ENCODE measurements at places on chromosomes 2 and 18.

DNA sequence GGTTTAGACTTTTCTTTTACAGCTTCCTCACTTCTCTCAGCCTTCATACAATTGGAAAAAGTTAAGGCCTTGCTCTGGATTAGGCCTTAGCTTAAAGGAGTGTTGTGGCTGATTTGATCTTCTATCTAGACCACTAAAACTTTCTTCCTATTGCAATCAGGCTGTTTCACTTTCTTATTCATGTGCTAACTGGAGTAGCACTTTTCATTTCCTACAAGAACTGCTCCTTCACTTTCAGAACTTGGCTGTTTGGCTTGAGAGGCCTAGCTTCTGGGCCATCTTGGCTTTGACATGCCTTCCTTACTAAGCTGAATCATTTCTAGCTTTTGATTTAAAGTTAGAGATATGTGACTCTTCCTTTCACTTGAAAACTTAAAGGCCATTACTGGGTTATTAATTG, 114.3 kb downstream of the ARHGEF4 start:
- DNase-seq: peak; percentile 1

GRCh38 chr2:210673117-210673516, 116.7 kb downstream of the CPS1 start:
- no peak for DNase-seq

DNA sequence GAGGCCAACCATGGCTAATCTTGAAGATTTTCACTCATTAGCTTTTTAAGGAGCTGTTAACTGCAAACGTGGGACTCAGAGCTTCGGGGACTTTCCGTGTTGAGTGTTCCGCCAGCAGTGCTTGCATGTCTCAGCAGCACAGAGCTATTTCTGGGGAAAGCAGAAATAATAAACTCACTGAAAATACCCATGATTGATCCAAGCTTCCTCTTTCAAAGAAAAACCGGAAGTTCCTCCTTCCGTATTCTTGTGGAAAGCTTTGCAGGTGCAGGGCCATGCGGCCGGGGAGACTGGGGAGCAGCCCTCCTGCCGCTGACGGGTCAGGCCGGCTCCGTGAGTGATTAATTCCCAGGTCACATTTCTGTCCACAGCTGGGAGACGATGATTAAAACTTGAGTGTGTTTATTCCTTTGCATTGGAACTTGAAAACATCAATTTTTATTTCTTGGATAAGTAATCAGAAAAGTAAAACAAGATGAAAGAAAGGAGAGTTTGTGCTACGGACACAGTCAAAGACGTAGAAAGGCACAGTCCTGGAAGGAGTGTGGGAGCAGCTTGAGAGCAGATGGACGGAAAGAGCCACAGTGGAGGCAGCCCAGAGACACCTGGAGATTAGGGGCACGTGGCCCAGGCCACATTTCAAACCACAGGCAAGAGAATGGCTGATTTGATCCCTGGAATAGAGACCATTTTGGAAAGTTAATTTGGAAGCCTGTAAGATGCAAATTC, 54.2 kb upstream of the CTDP1 start:
- peak; percentile 97 for DNase-seq

DNA sequence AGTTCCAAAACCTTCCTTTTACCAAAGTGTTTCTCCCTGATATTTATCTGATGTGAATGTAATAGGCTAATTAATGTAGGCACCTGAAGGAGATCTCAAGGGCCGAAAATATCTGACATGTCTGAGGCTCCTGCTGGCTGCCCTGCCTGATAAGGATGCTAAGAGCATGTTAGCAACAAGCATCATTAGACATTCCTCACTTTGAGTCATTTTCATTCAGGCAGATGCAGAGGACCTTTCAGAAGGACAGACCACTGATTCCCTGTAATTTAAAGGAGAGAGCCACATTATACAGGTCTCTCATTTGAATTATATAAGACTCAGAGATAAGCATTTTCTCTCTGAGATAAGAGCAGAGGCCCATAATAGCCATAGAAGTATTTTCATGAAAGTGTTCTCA, 222.4 kb upstream of the NCKAP5 start:
- no peak for DNase-seq

GRCh38 chr2:20583425-20583881, 67.4 kb downstream of the HS1BP3 start:
- DNase-seq: no peak

DNA sequence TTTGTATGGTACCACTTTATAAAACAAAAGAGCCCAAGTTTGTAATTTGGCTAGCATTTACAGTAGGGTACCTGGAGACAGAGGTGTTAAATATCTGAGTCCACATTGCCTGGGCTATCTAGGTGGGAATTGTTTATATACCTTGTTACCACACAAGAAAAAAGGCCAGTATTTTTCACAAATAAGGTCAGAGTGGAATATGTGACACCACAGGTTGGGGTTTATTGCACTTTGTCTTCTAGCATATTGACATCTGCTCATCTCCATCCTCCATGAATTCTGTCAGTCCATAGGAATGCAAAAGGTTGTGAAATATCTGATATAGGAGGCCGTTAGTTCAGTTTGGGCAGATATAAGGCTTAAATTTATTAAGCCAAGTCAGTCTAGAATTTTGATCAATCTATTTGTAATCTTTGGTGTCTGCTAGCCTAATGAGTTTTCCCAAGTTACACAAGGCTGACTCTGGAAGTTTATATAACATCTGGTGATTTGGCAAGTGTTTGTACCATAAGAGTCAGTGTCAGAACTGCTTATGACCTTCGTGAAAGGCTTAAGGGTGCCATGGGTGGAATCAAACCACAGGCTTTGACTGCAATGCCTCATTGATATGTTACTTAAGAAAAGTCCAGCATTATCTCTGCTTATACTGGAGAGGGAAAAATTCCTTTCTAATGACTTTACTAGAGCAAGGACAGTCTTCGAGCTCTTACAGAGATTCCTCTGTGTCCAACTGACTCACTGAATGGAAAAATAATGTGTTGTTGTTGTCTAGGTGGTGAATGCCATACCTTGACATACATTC, 11.3 kb upstream of the DPP4 start:
- DNase-seq: no peak

GRCh38 chr2:202883987-202884675, 12.6 kb upstream of the ICA1L start:
- DNase-seq: peak; percentile 7

GRCh38 chr18:80157708-80158343, 48.8 kb downstream of the ADNP2 start:
- DNase-seq: peak; percentile 72

- no peak for DNase-seq
These were observed 166.9 kb downstream of the GLI2 start for GRCh38 chr2:120902592-120902991.

DNA sequence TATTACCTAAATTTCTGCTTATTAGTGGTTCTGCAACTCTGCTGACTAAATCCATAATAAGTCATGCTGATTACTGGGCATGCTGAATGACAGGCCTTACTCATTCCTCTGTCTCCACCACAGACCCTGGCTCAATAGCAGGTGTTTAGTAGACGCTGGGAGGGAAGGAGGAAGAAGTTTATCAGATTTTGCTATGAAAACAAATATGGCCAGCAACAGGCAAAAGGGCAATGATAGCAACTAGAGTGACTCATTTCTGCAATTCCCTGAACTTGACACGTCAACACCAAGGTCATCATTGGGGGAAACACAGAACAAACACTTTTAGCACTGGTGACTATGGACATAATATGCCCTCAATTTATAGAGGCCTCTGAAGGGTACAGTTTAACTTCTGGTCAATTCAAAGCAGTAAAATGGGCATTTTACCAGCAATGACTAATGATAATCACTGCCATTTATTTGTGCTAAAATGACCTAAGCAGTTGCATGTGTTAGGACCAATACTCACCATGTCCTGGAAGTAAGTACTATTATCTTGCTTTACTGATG, 35.2 kb downstream of the TMEM163 start:
- peak; percentile 89 for DNase-seq

- DNase-seq: no peak
These were observed 144.5 kb downstream of the USP34 start for GRCh38 chr2:61326423-61326822.

- peak; percentile 74 for DNase-seq
These were observed 42.4 kb downstream of the HK2 start for GRCh38 chr2:74876081-74876886.

DNA sequence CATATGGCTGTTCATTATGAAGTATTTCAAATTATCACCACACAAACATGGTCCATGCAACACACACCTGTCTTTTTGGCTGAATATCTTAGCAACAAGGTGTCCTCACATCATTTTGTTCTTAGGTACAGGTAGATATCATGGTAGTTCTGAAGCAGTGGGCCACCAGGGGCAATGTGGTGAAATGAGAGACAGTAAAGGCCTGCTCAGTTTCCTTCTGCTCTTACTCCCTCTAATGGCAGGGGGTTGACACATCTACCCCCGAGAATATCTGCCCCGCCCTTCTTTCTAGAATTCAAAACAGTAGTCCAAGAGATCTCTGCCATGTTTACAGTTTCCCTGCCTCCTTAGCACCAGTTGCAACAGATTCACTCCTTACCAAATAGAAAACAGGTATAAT, 147.0 kb upstream of the KLHL14 start:
- no peak for DNase-seq

DNA sequence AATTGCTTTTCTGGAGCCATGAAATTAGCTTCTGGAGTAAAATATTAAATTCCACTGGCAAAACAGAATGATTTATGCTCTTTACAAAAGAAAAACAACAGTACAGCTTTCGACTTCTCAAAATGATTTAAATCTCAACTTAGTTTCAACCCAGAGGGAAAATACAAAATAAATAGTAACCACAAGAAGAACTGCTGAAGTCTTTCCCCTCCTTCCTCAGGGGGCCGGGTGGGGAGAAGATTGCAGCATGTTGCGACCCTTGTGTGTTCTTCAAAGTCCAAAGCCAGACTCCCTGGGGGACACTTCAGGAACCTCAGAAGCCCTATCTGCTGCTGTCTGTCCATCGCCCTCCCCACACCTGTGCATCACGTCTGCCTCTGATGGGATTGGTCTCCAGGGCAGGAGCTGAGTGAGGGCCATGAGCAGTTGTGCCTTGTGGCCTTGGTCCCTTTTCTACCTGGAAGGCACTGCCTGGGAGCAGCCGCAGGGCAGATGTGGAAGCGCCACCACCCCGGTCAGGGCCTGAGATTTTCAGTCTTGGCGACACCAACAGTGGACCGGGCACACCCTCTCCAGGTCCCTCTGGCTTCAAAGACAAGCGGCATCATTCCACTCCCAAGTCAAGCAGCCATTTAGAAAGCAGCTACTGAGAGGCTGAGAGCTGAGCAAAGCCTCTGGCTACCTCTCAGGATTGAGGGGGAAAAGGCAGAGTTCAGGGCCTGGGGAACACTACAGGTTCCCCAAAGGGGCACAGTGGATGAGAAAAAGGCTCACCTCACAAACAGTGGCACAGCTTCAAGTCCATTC, 210.1 kb upstream of the RAB6C start:
- no peak for DNase-seq

- DNase-seq: peak; percentile 22
These were observed 463 bp downstream of the PPP1CB start for GRCh38 chr2:28751956-28752630.

DNA sequence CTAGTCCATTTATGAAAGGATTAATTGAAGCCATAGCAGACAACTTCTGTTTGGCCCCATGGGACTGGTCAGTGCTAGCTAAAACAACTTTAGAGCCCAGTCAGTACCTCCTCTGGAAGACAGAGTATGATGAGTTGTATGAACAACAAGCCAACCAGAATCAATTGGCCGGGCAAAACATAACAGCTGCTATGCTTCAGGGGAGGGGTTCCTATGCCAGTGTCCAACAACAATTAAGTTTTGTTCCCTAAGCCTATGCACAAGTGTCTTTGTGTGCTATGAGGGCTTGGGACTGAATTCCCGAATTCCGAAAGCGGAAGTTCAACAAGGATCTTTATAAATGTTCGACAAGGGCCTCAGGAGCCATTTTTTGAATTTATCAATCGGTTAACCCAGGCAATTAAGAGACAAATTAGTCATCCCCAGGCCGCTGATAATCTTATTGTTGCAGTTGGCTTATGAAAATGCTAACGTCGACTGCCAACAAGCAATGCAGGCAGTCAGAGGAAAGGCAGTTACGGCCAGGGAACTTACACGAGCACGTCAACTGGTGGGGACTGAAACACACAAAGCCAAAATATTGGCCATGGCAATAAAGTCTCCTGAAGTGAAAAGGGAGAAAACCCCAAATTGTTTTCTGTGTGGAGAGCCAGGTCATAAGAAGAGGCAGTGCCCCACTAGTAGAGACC, 57.9 kb downstream of the ZNF638 start:
- no peak for DNase-seq

DNA sequence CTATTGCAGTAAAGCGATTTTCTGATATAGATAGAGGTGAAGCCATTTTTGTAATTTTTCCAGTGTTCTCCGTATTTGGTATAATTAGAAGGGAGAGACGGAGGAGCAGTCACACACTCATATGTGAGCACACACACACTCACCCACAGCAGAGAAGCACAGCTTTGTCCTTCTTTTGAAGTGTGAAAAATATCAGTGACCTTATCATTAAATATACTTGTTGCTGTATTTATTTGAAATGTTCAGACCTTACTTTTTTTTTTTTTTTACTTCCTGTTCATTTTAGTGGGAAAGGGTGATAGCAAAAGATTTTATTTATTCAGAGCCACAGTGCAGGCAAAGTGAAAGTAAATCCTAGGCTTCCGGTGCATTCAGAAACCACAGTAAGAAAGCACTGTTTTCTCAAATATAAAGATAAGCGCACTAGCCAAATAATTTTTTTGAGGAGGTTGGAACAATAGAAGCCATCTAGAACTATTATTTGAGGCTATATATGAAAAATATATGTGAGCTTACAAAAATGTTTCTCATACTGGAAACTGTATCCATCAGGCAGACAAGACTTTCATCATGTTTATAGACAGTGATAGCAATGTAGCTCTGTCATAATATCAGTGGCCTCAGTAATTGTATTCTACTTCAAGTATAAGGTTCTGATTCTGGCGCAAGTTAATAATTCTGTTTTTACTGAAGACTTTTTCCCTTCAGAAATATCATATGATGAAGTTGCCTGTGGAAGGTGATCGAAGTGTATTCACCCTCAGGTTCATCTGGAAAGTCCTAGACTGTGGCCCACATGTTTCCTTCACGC, 37.2 kb downstream of the TSHZ1 start:
- DNase-seq: peak; percentile 37

DNA sequence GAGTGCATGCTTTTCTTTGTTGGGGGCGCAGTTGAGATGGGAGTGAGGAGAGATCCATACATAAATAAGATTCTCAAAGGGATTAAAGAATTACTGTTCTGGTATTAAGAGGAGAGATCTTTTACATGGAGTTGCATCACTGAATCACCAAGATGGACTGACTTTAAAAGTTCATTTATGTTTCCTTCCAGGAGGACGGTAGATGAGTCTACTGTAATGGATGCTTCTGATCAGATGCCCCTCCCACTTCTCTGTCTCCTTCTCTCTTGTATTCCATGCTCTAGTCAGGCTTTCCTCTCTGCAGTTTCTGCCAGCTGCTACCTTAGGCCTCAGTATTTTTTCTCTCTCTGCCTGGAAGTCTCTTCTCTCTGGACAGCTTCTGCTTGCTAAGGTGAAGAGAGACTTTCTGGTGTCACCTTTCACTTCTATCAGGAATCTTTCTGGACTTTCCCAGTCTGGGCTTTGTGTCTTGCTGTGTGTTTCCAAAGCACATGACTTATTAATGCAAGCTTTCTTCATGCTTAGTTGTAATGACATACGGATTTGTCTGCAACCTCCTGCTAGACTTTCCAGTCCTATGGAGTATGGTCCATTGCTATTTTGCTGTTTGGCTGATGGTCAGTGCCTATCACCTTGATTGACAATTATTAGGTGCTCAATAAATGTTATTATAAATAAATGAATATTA, 23.6 kb downstream of the FAM171B start:
- DNase-seq: no peak
